Stimulated activated CD8-positive, alpha-beta memory T cell treated with anti-CD3 and anti-CD28 coated beads, Interleukin-7, amount 100 ng/mL, for 4 hours (primary cell): ENCODE measurements at places on chromosomes 7 and 10.

GRCh38 chr7:83832009-83832408 is 183.1 kb upstream of the SEMA3E start:
- no peak for DNase-seq

GRCh38 chr10:112802411-112803022 is 147.5 kb upstream of the TCF7L2 start:
- DNase-seq: no peak

GRCh38 chr7:12222889-12223579 is 11.9 kb downstream of the TMEM106B start:
- no peak for DNase-seq

- no peak for DNase-seq
These were observed 25.2 kb downstream of the IQCE start for GRCh38 chr7:2583798-2584580.

DNA sequence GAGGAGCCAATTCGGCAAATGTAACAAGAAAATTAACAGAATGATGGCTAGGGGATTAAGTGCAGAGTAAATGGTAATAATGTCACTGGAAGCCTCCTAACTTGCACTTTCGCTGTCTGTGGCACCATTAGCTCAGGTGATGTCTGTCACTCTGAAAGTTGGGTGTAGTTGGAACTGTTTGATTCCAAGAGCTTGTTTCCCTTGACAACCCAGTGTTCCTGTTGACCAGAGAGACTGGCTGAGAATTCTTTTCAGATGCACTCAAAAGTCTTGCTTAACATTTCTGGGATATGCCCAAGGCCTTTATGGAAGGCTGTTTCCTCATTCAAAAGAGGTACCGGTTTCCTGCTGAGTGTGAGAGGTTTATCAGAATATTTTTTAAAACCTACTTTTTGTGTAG is 49.6 kb downstream of the PLPP4 start:
- no peak for DNase-seq

- no peak for DNase-seq
These were observed 28.6 kb downstream of the MRPL32 start for GRCh38 chr7:42960762-42961161.

DNA sequence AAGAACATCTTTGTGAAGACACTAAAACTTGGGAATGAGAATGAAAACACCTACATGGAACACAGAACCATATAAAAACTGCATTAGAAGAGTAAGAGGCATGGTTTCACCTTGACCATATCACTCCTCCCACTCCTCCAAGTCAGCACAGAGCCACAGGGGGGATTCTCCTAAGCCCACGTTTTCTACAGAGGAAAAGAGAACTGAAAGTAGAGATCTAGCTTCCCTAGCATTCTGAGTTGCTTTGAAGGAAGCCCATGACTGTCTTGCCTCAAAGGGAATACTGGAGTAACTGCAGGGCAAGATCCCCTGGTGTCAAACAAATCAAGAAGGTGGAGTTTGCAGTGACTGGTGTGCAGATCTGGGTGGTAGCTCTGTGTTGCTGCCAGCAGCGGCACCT is 43.9 kb downstream of the HBP1 start:
- DNase-seq: no peak
